ENCODE measurements at places on chromosomes 4 and X.

DNA sequence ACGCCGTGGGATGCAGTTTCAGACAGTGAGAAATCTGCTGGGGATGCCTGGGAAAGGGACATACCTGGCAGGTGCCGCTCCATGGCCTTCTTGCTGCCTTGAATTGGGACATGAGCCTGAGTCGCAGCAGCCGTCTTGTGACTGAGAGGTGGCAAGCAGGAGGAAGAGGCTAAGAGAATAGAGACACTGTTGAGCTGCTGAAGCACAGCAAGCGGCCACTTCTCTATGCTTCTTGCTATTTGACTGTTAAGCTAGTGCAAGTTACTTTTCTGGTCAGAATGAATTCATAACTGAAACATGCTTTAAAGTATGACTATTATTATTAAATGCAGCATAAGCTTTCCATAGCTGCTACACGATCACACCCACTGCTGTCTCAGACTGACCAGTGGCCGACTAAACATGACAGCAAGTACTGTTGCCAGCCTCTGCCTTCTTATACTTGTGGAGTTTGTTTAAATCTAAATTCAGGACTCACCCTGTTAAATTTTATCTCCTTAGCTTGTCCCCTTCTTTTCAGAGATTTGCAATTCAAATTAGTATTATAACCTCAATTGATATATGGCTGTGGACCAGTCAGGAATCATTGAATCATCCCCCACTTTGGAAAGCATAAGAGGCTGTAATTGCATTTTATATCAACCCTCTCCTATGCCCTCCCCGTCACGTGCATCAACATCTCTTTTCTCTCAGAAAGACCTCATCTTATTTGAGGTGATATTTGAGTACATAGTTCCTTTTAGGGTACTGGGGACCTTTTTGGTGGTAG, 24.8 kb upstream of the ACSL1 start:
- no peak for DNase-seq

GRCh38 chrX:129693354-129693753, 38.6 kb upstream of the APLN start:
- no peak for DNase-seq

- no peak for DNase-seq
Observed at GRCh38 chr4:1669850-1670249, 14.3 kb downstream of the FAM53A start.

GRCh38 chr4:48153791-48154550, 19.9 kb upstream of the TXK start:
- DNase-seq = no peak

DNA sequence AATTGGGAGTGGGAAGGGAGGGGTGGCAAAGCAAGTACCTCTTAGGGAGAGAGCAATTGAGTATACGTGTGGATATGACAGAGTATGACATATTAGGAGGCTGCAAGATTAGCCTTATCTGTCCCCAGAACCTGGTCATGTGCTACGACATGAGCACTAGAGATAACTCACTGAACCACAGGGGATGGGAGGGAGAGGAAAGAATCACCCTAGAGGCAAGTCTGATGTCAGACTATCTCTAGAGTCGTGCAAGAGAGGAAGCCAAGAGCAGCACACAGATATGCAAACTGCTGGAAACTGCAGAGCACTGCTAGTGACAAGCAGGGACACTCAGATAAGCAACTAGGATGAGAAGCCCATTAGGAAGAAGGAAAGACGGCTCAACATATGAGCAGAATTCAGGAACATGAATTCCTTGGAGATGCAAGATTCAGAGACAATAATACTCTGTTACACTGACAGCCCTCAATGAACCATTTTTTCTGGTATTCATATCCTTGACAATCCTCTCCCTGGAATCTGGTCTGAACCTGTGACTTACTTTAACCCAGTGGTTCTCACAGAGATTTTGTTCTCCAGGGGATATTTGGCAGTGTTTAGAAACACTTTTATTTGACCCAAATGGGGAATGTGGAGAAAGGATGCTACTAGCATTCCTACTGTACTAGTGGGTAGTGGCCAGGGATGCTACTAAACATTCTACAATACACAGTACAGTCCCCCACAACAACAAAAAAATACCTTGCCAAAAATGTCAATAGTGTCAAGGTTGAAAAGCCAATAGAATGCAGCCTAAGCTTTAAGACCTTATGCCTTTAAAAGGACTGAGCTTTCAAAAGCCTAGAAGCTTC, 84.0 kb upstream of the BMP2K start:
- no peak for DNase-seq

- no peak for DNase-seq
Observed at GRCh38 chr4:79466621-79467020, 58.6 kb upstream of the GK2 start.

Data from NCI-H446 (cell line).